Activated T-cell treated with anti-CD3 and anti-CD28 coated beads, Interleukin-2, amount 50 U/mL, for 4 hours (primary cell): ENCODE measurements at places on chromosomes 3 and 15.

- DNase-seq, result no peak
Observed at GRCh38 chr15:25062551-25063430, 108.0 kb downstream of the SNRPN start.

- no peak for DNase-seq
Observed at GRCh38 chr3:65497846-65498245, 540.9 kb downstream of the MAGI1 start.

- DNase-seq, result no peak
Observed at GRCh38 chr3:97942801-97943546, 29.3 kb downstream of the RIOX2 start.

GRCh38 chr3:156456771-156457224 lies 98.1 kb downstream of the SSR3 start:
- no peak for DNase-seq

GRCh38 chr3:4988983-4989834 lies 10.0 kb downstream of the BHLHE40 start:
- DNase-seq, result no peak

GRCh38 chr3:186616299-186616617 lies 3.4 kb downstream of the AHSG start:
- no peak for DNase-seq

DNA sequence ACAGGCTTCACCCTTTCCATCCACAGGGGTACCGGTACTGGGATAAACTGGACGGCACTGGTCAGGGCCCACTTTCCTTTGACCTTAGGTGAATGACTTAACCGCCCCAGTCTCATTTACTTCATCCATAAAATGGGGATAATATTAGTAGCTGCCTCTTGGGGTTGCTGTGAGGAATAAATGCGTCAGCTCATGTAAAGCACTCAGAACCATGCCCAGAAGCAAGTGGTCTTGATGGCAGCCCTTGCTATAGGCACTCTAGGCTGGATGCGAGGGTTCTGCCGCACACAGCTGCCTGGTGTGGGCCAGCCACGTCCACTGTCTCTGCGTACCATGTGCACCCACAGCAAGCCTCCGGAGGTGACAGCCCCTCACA lies 32.2 kb upstream of the FBLN2 start:
- DNase-seq, result no peak

GRCh38 chr3:52218937-52219650 lies 6.4 kb downstream of the TLR9 start:
- DNase-seq, result no peak

- no peak for DNase-seq
Observed at GRCh38 chr3:99084156-99084555, 182.7 kb upstream of the DCBLD2 start.

GRCh38 chr3:175988401-175988800 lies 1129.3 kb downstream of the NAALADL2 start:
- DNase-seq, result no peak

- no peak for DNase-seq
Observed at GRCh38 chr3:124257336-124257864, 265.5 kb upstream of the ROPN1 start.
